ENCODE measurements at places on chromosomes 3 and 15. TPM values are rescaled to one million over a fixed set of nuclear protein-coding genes. Genes with fewer than 3 reads are reported as not detected.

GRCh38 chr15:55742498-55742926 lies 440 bp downstream of the PRTG start:
- H3K27me3 ChIP-seq, result peaks cover 6% of the 10 kb centered on the region
- no peak overlapping the region for H3K27ac ChIP-seq
- peaks cover 19% of the 10 kb centered on the region for H3K4me1 ChIP-seq

DNA sequence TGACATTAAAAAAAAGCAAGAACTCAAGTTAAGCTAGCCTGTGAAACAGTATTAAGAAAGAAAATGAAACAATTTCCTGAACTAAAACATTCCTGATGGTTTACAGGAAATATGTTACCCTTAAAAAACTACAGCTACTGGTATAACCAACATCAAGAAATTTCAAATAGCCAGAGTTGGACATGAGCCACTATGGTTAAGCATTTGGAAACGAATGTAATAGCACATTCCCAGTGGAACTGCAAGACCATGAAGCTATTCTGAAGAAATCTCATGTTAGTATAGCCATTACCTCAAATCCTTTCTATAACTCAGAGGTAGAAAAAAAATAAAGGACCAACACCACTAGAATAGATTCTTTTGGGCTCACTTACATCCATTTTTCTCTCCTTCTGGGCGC lies 30.2 kb downstream of the CPNE4 start:
- no peaks in the 10 kb centered on the region for H3K36me3 ChIP-seq
- no peak overlapping the region for H3K4me3 ChIP-seq
- no peak for DNase-seq
- H3K4me1 ChIP-seq, result no peaks in the 10 kb centered on the region
- no peak overlapping the region for H3K27ac ChIP-seq

- no peak overlapping the region for H3K27ac ChIP-seq
- H3K4me3 ChIP-seq, result no peak overlapping the region
Observed at GRCh38 chr3:176631165-176631564, 566.1 kb downstream of the TBL1XR1 start.

DNA sequence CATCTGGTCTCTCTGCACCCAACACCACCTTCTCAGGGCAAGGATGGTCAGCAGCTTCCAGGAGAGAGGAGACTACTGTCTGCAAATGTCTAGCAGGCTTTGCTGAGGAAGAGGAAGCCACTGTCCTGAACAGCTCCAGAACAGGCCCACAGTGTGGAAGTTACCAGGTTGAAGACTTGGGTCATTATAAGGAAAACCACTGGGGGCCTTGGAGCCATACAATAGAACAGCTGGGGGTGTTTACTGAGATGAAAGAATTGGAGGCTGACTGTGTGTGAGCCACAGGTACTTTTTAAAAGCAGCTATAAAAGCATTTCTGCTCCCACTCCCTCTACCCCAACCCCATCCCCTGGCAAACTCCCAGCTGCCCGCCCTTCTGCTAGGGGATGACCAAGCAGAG lies 24.2 kb downstream of the SRGAP3 start:
- no peaks in the 10 kb centered on the region for H3K27me3 ChIP-seq
- no peak overlapping the region for H3K4me3 ChIP-seq
- H3K36me3 ChIP-seq, result no peaks in the 10 kb centered on the region
- DNase-seq, result no peak
- no peak overlapping the region for H3K27ac ChIP-seq
- H3K4me1 ChIP-seq, result peaks cover 14% of the 10 kb centered on the region

NOX5 gene
- 1.5 TPM for total RNA-seq

- no peak overlapping the region for H3K27ac ChIP-seq
- H3K36me3 ChIP-seq, result no peaks in the 10 kb centered on the region
- peaks cover 5% of the 10 kb centered on the region for H3K4me1 ChIP-seq
- DNase-seq, result no peak
Observed at GRCh38 chr15:89876396-89877082, 17.3 kb downstream of the AP3S2 start.

- DNase-seq, result no peak
- no peak overlapping the region for H3K27ac ChIP-seq
- no peak overlapping the region for H3K4me3 ChIP-seq
- H3K36me3 ChIP-seq, result no peaks in the 10 kb centered on the region
- peaks cover 14% of the 10 kb centered on the region for H3K4me1 ChIP-seq
Observed at GRCh38 chr3:197595470-197596185, 39.9 kb upstream of the BDH1 start.

- no peaks in the 10 kb centered on the region for H3K4me1 ChIP-seq
- no peak overlapping the region for H3K4me3 ChIP-seq
- no peaks in the 10 kb centered on the region for H3K27me3 ChIP-seq
- H3K36me3 ChIP-seq, result no peaks in the 10 kb centered on the region
Observed at GRCh38 chr15:94584833-94585244, 353.5 kb downstream of the MCTP2 start.

SERPINI2 gene
- not detected for total RNA-seq

GRCh38 chr3:128825117-128825725 lies 54.2 kb upstream of the ACAD9 start:
- H3K27me3 ChIP-seq, result no peaks in the 10 kb centered on the region
- no peak overlapping the region for H3K4me3 ChIP-seq
- DNase-seq, result no peak

BCHE gene
- total RNA-seq, result 0.27 TPM

DNA sequence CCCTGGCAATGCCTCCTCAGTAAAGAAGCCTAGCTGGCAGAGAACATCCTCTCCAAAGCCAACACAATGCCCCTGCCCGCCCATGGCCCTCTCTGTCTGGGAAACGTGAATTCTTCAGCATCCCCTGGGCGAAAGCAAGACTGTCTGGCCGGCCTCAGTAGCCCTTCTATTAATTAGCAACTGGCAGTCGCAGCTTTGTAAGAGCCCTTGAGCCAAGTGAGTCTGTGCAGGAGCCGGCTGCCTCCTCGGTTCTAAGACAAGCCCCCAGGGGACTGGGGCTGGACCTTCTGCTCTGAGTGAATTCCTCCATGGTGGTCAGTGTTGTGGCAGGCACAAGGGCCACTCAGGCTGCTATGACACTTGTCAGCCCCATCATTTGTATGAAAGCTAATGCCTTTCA lies 7.4 kb downstream of the HCN4 start:
- H3K36me3 ChIP-seq, result no peaks in the 10 kb centered on the region
- no peak overlapping the region for H3K4me3 ChIP-seq
- no peaks in the 10 kb centered on the region for H3K27me3 ChIP-seq
- no peak overlapping the region for H3K27ac ChIP-seq
- DNase-seq, result no peak
- no peaks in the 10 kb centered on the region for H3K4me1 ChIP-seq

GRCh38 chr15:100866386-100867330 lies 13.0 kb upstream of the ALDH1A3 start:
- H3K27me3 ChIP-seq, result no peaks in the 10 kb centered on the region
- no peak for DNase-seq
- H3K36me3 ChIP-seq, result no peaks in the 10 kb centered on the region
- no peak overlapping the region for H3K27ac ChIP-seq
- no peaks in the 10 kb centered on the region for H3K4me1 ChIP-seq

SCAANT1 gene
- total RNA-seq, result not detected

NCK1 gene
- total RNA-seq, result 66.1 TPM

MYRIP gene
- 3.1 TPM for total RNA-seq

DNA sequence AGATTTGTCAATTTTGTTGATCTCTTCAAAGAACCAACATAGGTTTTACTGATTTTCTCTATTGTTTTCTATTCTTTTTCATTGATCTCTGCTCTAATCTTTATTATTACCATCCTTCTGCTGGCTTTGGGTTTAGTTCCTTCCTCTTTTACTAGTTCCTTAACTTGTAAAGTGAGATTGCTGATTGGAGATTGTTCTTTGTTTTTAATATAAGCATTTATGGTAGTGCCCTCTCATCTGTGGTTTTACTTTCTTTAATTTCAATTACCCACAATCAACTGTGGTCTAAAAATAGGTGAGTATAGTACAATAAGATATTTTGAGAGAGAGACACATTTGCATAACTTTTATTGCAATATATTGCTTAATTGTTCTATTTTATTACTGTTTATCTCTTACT lies 13.2 kb upstream of the CLRN1 start:
- H3K4me1 ChIP-seq, result no peaks in the 10 kb centered on the region
- DNase-seq, result no peak
- H3K27ac ChIP-seq, result no peak overlapping the region
- no peak overlapping the region for H3K4me3 ChIP-seq
- no peaks in the 10 kb centered on the region for H3K27me3 ChIP-seq

DNA sequence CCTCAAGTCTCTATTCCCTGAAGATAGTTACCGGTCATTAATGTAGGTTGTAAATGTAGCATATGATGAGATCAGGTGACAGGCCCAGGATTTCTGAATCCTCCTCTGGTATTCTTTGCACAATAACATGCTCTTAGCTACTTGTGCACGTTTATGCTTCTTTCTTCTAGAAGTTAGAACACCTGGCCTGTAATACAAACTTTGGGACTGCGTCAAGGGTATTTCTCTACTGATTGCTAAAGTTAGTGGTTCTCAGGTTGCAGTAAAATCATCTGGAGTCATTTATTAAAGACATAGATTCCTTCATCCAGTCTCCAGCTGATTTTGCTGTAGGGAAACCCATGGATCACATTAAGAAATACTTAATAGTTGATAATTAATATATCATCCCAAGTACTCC lies 48.0 kb downstream of the UNC13C start:
- H3K4me3 ChIP-seq, result no peak overlapping the region
- H3K27ac ChIP-seq, result no peak overlapping the region
- no peaks in the 10 kb centered on the region for H3K4me1 ChIP-seq
- no peaks in the 10 kb centered on the region for H3K27me3 ChIP-seq
- DNase-seq, result no peak

- H3K27me3 ChIP-seq, result no peaks in the 10 kb centered on the region
- no peak overlapping the region for H3K27ac ChIP-seq
- H3K4me3 ChIP-seq, result no peak overlapping the region
- no peaks in the 10 kb centered on the region for H3K4me1 ChIP-seq
- H3K36me3 ChIP-seq, result no peaks in the 10 kb centered on the region
- no peak for DNase-seq
Observed at GRCh38 chr3:15656342-15656741, 54.8 kb downstream of the BTD start.

GRM7 gene
- total RNA-seq, result 0.09 TPM

GRCh38 chr3:30948426-30948825 lies 54.0 kb upstream of the GADL1 start:
- H3K27ac ChIP-seq, result no peak overlapping the region
- no peaks in the 10 kb centered on the region for H3K4me1 ChIP-seq
- no peaks in the 10 kb centered on the region for H3K36me3 ChIP-seq
- H3K4me3 ChIP-seq, result no peak overlapping the region

DNA sequence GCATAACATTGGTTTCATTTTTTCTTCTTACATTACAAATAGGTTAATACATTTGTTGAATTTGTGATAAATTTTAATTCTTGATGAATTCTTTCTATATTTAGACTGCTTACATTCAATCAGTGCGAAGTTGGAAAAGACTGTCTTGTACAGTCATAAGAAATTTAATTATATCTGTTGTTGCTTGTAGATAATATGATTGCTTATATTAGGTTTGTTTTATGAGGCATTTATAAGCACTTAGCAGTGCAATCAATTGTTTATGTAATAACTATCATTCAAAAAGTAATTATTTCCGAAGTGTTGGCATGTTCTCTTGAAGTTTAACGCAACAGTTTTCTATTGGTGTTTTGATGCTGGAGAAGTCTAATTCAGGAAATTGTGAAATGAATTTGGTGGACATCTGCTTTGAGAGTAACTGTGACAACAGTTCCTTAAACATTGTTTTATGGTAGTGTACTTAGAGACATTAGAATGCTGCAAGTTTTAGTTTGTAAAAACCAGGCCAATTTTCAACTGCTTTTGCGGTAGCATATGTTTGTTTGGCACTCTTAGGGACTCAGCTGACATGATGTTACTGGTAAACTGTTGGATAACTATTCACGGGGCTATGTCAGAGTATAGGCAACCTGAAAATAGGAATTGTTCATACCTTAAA lies 99.7 kb downstream of the NAALADL2 start:
- H3K27me3 ChIP-seq, result no peaks in the 10 kb centered on the region
- DNase-seq, result no peak
- no peak overlapping the region for H3K27ac ChIP-seq
- no peak overlapping the region for H3K4me3 ChIP-seq

DNA sequence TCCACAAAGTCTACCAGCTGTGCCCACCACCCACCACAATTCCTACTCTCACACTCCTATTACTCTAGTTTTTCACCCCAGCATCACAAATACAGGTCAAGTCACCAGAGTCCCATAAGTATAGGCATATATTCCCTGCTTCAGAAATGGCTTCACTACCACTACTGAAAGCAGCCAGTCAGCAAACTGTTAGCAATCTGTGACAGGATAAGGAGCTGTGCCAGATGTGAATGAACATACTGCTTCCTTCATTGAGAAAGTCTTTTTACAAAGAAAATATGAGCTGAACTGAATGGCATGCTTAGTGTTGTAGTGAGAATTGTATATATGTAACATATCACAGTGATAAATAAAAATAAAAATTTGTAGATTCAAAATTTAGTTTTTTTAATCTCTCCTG lies 76.8 kb downstream of the C3orf85 start:
- H3K4me1 ChIP-seq, result no peaks in the 10 kb centered on the region
- no peaks in the 10 kb centered on the region for H3K27me3 ChIP-seq

- no peak overlapping the region for H3K4me3 ChIP-seq
- H3K36me3 ChIP-seq, result no peaks in the 10 kb centered on the region
- no peak overlapping the region for H3K27ac ChIP-seq
- no peak for DNase-seq
- H3K27me3 ChIP-seq, result no peaks in the 10 kb centered on the region
Observed at GRCh38 chr3:25673738-25674298, 9.1 kb upstream of the TOP2B start.

AEN gene
- total RNA-seq, result 13.4 TPM

DNA sequence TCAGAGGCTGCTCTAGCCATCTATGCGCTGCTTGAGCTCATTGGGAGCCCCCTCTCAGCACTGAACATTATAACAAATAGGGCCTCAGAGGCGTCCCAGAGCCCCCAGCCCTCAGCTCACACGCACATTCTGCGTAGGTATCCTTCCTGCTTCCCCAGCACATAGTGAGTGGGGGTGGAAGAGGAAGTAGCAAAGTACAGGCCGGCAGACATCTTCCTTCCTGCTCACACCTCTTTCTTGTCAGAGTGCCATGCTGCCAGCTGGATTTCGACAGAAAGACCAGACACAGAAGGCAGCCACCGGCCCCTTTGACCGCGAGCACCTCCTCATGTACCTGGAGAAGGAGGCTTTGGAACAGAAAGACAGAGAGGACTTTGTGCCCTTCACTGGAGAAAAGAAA lies 16.6 kb downstream of the TMOD2 start:
- no peak overlapping the region for H3K27ac ChIP-seq
- peaks cover 6% of the 10 kb centered on the region for H3K4me1 ChIP-seq
- no peaks in the 10 kb centered on the region for H3K27me3 ChIP-seq

C3orf20 gene
- not detected for total RNA-seq

DNA sequence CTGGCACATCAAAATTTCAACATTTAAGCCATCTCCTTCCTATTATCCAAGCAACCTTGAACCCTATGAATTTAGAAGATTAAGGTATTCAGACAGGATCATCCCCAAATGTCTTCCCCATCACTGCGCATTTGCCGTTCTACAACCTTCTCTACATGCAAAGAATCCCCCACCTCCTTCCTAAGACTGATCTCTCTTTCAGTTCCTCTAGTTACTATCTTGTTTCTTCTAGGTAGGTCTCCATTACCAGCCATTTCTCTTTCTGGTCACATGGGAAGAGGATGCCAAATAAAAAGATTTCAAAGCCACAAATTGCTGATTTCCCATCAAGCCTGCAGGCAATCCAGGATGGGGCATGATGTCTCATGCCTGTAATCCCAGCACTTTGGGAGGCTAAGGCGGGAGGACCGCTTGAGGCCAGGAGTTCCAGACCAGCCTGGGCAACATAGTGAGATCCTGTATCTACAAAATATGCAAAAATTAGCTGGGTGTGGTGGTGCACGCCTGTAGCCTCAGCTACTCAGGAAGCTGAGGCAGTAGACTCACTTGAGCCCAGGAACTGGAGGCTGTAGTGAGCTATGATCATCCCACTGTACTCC lies 29.7 kb upstream of the MTMR10 start:
- H3K36me3 ChIP-seq, result no peaks in the 10 kb centered on the region
- no peaks in the 10 kb centered on the region for H3K27me3 ChIP-seq
- no peak overlapping the region for H3K4me3 ChIP-seq
- H3K27ac ChIP-seq, result no peak overlapping the region
- DNase-seq, result no peak

STRC gene
- not detected for total RNA-seq

Data from esophagus squamous epithelium (tissue), 5 donors.